Hepatic stellate cell (primary cell): ENCODE measurements at places on chromosomes 2 and 18.

DNA sequence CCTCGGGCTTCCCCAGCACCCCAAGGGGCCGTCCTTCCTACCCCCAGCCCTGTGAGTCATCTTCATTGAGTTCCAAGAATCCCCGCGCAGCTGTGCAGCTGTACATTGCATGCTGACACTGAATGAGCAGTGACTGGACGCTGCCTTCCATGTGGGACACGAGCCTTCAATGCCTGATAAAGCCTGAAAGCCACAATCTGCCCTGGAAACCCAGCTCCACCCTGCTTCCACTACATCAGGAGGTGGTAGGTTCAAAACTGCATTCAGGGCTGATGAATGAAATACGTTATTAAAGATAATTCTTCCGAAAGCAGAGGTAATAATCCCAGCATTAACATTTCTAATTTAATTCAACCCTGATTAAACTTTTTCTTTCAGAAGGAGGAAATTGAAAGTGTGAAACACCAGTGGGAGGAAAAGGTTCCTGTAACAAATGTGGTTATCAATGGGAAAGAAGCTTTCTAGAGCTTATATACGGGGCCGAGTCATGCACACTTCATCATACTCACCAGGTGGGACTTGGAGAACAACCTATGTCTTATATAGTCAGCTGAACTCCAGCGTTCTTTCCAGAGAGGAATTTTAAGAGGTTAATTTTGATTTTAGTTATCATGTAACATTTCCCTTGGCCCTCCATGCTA is 360.1 kb downstream of the LPIN1 start:
- DNase-seq = peak; percentile 90

GRCh38 chr2:108978709-108979111 is 10.3 kb downstream of the EDAR start:
- DNase-seq = no peak

DNA sequence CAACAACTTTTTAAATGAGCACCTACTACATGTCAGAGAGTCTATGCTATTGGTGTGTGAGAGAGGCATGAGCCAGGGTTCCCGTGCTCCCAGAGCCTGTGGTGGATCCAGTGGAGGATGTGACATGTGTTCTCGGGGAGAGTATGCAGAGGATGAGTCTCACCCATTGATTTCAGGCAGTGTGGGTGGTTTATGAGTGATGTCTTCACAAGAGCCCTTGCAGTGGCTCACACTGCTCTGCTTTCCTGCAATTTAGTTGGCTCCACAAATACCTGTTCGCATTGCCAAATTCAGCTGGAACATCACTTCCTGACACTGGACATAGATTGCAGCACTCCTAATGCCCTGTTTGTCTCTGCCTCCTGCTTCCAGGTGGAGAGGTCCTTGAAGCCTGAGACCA is 243.6 kb upstream of the CXCR4 start:
- no peak for DNase-seq

DNA sequence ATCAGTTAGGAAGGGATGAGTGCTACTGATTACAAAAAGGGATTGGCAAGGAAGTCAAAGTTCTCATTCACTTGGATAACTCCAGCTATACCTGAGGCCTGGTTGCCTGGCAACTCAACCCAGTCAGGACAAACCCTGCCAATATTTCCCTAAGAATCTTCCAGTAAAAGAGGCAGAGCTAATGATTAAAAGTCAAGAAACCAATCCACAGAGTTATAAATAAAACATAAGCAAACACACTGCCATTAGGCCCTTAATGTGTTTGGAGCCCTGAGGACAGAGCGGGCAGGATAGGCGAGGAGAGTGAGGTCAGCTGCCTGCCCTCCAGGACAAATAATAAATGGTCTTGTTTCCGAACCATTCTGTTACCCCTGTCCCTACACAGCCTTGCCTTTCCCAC is 215.6 kb upstream of the NABP1 start:
- no peak for DNase-seq

DNA sequence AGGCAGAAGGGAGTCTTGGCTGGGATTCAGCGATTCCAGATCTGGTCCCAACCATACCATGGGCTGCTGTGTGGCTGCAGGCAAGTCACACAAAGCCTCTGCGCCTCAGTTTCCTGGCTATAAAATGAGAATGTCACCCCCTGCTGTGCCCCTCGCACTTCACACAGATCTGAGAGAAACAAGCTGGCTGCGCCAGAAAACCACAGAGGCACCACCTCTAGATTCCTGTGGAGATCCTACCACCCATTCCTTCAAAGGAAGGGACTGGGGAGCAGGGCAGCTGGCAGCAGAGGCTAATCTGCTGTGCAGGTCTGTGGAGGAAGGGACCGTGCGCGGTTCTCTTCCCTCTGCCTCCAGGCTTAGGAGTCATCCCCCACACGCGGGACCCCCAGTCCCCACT is 19.8 kb downstream of the NEURL3 start:
- no peak for DNase-seq

DNA sequence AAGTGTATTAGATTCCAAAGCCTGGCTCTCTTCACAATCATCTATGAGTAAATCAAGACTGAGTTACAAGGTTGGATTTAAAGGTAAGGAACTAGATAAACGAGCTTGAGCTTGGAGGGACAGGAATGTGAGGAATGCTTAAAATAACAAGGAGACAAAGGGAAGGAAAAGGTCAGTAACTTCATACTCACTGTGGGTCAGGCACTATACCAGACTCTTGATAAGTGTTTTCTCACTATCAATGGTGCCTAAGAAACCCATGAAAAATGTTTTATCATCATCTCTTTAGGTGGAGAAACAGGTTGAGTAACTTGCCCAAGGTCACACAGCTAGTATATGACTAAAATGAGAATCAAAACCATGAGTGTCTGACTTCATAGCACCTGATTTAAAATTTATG is 212.1 kb downstream of the CDH2 start:
- no peak for DNase-seq

DNA sequence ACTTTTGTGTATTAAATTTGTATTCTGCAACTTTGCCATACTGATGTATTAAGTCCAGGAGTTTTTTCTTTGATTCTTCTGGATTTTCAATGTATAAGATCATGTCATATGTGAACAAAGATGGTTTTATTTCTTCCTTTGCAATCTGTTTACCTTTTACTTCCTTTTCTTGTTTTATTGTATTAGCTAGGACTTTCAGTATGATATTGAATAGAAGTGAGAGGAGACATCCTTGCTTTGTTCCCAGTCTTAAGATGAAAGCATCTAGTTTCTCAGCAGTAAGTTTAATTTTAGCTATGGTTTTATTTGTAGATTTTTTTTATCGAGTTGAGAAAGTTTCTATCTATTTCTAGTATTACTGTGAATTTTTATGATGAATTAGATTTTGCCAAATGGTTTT is 25.5 kb downstream of the VRK2 start:
- no peak for DNase-seq

GRCh38 chr2:128439031-128439790 is 120.5 kb upstream of the HS6ST1 start:
- DNase-seq = no peak

DNA sequence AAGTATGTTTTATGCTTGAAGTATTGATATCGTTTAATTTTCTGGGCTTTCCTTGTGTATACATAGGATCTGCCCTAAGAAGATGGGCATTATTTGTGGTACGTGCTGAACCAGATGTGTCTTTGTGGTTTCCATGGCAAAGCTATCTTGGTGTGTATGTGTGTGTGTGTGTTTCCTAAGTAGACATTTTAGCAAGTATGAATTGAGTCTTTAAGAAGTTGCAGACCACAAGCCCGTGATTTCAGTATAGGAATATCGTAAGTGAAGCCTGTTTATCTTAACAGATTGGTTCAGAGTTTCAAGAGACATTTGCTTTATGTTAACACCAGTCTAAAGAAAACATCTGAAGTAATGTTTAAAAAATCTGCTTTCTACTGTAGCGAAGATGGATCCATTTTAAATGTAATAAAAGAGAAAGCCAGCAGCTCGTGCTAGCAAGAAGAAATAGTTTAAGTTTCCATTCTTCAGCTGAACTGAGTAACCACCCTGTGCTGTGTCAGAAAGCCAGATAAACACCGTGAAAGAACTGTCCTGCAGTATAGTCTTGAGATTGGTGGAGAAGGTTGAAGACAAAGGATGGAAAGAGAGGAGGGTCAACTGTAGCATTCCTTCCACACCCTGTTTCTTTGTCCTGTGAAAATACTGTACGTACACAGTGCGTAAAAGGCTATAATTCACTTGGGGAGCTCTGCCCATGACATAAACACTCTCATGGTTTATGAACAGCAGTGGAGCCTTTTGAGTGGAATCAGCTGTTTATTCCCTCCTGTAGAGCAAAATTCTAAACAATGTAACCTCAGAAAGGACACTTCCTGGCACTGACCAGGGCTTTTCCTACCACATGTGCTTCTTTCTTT is 91.9 kb upstream of the FOSL2 start:
- DNase-seq = no peak

DNA sequence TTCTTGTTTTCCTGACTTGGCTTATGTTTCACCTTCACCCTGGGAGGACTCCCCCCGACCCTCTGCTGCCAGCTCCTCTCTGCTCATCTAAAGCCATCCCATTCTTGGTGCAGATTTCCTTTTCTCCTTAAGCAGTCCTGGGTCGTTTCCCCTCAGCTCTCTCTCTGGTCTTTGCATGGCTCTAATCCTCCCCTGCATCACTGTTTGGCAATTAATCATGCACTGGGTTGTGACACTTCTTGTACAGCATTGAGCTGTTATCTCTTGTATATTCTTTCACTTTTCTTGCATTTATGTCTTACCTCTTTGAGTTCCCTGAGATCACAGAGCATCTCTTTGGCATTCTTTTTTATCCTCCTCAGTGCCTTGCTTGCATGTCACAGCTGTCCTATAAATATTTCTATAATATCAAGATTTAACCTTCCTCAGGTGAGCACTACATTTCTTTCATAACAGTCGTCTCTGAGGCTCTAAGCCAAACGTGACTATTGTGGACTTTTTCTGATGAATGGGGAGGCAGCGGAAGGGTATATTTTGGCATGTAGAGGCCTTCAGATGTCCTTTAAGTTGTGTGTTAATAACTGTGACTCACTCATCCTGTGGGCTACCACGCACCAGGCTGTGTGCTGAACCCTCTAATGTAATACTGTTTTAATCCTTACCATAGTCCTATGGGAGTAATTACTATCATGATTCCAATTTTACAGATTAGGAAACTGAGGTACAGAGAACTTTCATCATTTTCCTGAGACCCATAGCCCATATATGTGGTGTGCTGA is 507.5 kb downstream of the SLC4A3 start:
- no peak for DNase-seq

- DNase-seq = no peak
Observed at GRCh38 chr2:96025194-96025492, 9.6 kb downstream of the GPAT2 start.

DNA sequence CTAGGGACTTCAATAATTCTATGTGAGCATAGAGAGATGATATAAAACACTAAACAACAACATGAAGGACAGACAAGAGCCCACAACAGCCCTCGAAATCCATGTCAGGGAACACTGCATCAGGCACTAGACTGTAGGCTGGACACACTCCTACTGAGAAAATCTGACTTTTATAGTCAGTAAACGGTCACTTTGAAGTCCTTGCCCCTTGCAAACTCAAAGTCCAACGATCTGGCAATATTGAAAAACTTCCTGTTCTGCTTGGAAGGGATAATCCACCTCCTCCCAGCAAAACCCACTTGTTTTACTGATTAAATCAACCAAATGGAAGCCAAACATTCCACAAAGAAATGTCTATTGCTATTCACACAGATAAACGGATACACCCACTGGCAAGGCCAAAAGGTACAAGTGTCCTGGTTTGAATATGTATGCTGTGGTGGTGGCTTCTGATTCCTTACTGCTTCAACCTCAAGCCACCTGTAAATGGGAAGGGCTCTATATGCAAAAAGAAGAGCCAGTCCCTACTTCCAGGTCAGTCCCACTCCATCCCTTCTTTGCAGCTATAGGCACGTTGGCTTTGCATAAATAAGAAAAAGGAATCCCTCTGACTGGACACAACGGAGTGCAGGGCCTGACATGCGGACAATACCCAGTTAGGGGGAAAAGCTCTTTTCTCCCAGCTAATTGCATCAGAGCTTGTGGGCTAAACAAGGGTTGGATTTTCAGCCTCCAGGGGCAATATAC is 56.6 kb downstream of the STK39 start:
- no peak for DNase-seq

DNA sequence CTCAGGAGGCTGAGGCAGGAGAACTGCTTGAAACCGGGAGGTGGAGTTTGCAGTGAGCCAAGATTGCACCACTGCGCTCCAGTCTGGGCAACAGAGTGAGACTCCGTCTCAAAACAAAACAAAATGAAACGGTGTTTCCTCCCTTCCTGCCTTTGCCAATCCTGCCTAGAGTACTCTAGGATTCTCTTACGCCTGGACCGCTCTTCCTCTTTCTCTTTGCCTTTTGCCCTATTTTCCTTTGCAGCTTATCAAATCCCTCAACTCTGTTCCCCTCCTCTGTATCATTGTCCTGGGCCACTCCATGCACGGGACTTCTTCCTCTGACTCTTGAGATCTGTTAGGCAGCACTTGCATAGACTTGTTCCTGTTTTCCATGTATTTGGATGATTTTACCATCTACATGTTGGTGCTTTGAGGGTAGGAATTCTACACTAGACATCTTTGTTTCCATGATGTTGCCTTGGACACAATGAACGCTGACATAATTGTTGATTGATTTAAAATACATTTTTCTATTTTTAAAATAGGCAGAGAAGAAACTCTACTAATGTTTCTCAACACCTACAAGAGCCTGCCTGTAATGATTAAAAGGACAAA is 24.8 kb upstream of the ACYP2 start:
- no peak for DNase-seq

- DNase-seq = no peak
Observed at GRCh38 chr2:201879996-201880395, 73.7 kb downstream of the CDK15 start.

- DNase-seq = peak; percentile 36
Observed at GRCh38 chr2:119517433-119517832, 6.8 kb downstream of the SCTR start.

GRCh38 chr18:47501946-47502345 is 250.5 kb upstream of the SKOR2 start:
- no peak for DNase-seq

DNA sequence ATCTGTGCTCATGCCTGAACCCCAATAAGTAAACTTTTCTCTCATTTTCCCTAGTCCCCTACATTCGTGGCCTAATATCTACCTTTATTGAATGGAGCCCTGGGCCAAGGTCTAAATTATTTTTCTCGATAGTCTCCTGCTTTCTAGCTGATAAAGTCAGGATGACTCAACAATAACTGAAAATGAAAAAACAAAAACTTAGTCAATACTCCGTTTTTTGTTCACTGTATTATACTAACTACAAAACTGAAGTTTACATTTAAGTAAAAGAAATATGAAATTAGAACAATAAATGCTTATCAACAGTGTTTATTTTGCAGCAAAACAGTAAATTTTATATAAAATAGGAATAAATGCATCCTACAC is 32.2 kb downstream of the AOX1 start:
- no peak for DNase-seq

DNA sequence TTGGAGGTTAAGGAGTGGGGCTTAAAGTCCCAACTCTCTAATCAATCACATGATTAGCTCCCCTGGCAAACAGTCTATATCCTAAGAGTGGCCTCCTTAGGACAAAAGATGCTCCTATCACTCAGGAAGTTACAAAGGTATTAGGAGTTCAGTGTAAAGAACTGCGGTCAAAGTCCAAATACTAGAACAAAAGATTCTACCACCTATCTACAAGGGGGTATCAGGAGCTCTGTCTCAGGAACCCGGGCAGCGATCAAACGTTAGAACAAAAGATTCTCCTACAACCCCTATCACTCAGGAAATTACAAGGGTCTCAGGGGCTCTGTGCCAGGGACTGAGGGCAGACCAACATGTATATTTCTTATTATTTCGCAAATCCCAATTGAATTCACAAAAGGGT is 58.0 kb downstream of the DTNB start:
- DNase-seq = no peak
